ENCODE measurements at places on chromosomes 5 and 9. TPM values are rescaled to one million over a fixed set of nuclear protein-coding genes. Genes with fewer than 3 reads are reported as not detected.

ACTL7B gene
- not detected for total RNA-seq

RNF180 gene
- total RNA-seq = 2.3 TPM

FAM151B gene
- total RNA-seq = 1.9 TPM

LIFR gene
- 50.7 TPM for total RNA-seq

PTPRD gene
- total RNA-seq = 2.0 TPM

PPP1R26 gene
- 11.5 TPM for total RNA-seq

LEAP2 gene
- under 0.01 TPM for total RNA-seq
